Activated naive CD8-positive, alpha-beta T cell treated with anti-CD3 and anti-CD28 coated beads, Interleukin-2, amount 10 ng/mL, durations not matched to agents 7 days and 5 days (primary cell): ENCODE measurements at places on chromosomes 2 and 18.

DNA sequence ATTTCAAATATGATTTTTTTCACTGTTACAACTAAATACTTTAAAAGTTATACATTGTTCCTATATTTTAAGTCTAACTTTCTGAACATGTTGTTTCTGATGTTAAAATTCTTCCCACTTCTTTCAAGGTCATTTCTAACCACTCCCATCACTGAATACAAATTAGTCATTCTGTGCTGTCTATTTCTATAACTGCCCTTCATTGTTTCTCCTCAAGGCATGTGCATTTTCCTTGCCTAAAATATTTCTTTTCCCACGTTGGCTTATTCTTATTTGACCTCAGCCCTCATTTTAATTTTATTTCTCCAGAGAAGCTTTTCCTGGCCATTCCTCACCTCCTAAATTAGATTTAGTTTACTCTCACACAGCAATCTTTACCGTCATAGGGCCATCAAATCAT, 198.9 kb upstream of the GULP1 start:
- no peak for DNase-seq

- DNase-seq = no peak
Measured at GRCh38 chr2:182819412-182819811, 47.0 kb downstream of the FRZB start.

DNA sequence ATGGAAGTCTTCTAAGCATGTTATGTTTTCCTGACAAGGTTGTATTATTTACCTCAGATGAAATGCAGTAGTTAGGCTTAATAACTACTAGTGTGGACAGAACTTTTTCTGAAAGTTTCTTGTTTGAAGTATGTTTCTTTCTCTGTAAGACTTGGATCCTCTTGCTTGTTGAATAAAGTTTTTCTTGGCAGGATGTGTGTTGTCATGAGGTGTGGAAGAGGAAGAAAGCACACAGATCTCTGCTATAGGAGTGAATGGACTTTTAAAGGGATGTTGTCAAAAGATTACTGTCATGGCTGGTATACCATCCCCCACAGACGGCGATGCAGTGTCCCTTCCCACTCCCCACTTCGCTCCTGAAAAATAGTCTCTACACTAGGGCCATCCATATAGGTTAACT, 2.6 kb downstream of the CAB39 start:
- no peak for DNase-seq

- DNase-seq = peak; percentile 47
Measured at GRCh38 chr2:2646433-2647051, 315.5 kb upstream of the MYT1L start.

DNA sequence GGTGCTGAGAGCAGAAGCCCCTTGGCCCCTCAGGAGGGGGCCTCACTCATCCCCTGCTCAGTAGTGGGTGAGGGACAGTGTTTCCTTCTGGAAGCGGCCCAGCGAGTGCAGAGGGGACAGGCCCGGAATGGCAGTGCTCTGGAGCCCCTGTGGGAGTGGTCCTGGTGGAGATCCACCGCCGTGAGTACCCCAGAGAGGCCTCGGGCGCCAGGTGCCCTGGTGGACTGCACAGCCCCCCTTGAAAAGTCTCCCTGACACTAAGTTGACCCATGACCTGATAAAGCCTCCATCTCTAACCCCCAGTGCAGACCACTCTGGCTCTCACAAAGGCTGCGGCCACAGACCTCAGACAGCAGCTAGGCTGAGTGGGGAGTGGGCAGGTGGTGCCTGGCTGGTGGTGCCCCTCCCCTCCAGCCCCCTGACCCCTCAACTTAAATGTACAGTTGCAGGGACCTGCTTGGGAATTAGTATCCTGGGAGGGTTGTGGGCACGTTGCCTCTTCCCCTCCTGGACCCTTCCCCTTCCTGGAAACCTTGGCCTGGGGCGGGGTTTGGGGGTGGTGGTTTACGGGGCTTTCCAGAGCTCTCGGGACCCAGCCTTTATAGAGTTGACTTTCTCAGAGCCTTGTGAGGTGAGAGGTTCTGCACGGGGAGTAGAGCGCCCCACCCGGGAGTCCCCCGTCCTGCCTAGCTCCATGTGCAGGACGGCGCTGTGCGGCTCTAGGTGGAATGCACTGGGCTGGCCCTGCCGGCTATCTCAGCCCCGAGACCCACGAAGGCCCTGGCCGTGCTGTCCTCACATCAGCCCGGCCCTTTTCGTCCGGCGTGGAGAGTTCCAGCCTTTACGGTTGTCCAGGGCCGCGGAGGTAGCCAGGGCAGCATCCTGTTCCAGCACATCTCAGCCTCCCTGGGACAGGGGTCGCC, 62.7 kb downstream of the RTP5 start:
- DNase-seq = peak; percentile 25

DNA sequence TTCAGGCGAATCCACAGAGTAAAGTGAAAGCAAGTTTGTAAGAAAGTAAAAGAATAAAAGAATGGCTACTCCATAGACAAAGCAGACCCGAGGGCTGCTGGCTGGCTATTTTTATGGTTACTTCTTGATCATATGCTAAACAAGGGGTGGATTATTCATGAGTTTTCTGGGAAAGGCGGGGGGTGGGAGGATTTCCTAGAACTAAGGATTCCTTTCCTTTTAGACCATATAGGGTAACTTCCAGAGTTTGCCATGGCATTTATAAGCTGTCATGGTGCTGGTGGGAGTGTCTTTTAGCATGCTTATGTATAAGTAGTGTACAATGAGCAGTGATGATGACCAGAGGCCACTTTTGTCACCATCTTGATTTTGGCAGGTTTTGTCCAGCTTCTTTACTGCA, 59.8 kb downstream of the SLC4A3 start:
- no peak for DNase-seq

GRCh38 chr2:133843091-133843490, 274.8 kb upstream of the NCKAP5 start:
- DNase-seq = no peak

DNA sequence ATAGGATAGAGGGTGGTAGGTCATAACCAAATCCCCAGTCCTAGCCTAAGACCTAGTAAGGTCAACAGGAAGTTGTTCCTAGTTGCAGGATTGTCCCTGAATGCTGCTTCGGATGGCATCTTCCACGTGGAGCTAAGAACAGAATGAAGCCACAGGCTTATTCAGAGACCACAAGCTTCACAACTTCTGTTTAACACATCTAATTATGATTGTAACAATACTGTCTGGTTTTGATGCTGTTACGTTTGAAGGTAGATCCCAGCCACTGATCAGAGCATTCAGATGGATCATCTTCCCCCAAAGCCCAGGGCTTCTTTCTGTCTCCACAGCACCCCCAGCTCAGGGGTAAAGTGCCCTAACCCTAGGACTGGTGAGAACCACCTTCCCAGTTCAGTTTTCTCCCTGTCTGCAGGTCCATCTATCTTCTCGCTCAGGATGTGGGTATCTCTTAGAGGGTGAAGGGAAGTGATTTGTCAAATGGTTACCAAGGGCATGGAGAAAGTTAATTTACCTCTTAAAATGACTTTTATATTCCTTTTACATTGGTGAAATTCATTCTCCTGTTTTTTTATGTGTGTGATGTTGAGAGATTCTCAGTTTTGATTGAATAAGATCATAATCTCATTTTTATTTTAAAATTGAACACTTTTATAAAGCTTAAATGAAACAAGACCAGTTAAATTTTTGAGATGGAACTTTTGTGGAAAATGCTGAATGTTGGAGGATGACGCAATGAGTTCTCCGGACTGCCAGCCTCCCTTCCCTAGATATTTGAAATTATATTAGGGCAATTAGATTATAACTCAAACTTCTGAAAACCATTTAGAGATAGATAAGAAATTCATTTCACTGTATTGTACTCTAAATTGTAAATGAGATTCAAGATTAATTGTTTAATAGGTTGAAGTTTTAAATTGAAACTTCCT, 66.5 kb downstream of the RHBDD1 start:
- DNase-seq = no peak

DNA sequence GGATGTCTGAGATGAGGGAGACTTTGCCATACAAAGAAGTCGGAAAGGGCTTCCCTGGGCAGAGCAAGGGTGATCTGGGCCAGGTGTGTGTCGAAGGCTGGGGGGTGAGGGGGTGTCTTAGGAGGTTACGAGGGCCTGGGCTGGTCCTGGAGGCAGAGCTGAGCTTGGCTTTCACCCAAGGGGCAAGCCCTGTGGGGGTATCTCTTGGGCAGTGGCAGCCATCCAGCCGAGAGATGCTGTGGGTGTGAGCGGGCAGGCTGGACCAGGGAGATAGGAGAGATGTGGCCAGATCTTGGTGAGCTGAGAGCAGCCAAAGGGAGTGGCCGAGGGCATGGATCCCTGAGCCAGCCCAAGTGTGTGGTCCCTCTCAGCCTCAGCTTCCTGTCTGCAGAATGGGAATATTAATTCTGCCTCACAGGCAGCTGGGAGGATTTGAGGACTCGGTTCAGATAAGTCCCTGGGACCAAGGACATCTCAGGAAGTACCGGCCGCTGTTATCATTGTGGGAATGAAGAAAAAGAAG, 33.0 kb downstream of the MAL start:
- DNase-seq = peak; percentile 17

DNA sequence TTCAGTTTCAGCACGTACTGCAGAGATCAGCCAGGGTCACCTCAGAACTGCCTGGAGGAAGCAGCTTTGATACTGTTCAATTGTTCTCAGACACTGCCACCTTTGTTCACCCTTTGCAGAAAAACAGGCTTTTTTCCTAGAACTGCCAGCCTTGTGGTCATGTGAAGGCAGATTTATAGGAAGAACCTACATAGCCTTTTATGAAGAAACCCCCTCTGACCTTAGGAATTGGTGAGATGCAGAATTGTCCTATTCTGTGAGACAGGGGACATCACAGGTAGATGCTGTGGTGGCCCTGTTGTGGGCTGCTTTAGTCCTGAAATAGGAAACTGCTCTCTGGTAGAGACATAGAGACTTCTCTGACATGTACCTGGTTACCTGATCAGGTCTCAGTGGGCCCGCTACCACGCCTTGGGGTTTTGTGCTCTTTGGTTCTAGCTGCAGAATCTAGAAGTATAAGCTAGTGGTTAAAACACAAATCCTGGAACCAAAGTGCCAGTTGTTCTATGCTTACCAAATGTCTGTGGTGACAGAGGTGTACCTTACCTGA, 206.6 kb downstream of the AGPS start:
- no peak for DNase-seq
